Glomerular endothelial cell (primary cell): ENCODE measurements at places on chromosomes 2 and 18. TPM values are rescaled to one million over a fixed set of nuclear protein-coding genes. Genes with fewer than 3 reads are reported as not detected.

Gene MFSD2B
- 0.53 TPM in 1 of 2 replicates, not detected in the other for total RNA-seq

Gene RAB31
- 19.4 and 32.8 TPM in 2 replicates for total RNA-seq

Gene MC5R
- not detected in 2 replicates for total RNA-seq

Gene SLC11A1
- total RNA-seq, result 0.05 TPM in 1 of 2 replicates, not detected in the other

- no peak for DNase-seq
Measured at GRCh38 chr18:43080671-43081070, 34.8 kb downstream of the RIT2 start.

- no peak for DNase-seq
Measured at GRCh38 chr18:22183698-22184170, 14.3 kb downstream of the GATA6 start.

- DNase-seq, result no peak
Measured at GRCh38 chr2:66080127-66080526, 354.8 kb upstream of the MEIS1 start.

GRCh38 chr2:205568620-205569019, 113.7 kb upstream of the NRP2 start:
- DNase-seq, result no peak

DNA sequence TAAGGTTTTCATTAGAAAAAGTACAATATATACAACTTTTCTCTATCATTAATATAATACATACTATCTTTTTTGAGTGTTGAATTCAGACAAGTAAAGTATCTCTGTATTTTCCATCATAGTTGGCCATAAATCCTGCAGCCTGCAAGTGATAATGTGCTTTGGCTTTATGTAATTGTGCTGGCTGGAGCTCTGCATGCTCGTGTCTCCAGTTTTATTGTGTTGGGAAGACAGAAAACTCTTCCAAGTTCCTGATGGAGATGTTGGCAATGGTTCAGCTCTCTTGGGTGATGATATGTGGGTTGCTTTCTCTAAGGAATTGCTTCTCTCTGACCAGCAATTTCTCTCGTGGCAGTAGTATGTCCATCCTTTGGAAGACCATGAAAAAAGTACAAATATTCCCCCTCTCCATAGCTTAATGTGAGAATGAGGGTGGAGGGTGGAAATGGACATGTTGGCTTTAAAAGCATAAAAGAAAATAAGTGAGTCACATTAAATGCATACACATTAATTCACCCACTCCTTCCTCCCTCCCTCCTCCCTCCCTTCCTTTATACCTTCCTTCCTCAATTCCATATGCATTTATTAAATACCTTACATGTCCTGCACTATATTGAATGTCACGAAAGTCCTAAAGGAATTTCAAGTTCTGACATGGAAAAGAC, 344.2 kb downstream of the MTX2 start:
- no peak for DNase-seq

DNA sequence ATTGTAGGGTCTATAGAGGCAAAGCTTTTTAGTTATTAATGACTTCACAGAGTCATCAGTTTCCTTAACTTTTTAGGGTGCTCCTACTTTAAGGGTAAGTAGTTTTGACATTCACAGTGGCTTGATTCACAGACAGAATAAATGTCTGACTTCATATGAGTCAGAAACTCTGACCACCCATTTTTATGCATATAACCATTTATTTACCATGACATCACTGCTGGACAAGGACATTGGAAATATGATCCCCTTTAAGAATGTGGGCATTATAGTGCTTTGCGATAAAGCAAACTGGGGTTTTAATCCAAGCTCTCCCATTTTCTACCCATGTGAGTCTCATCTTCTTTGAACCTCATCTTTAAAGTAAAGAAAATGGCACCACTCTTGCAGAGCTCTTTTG, 162.0 kb upstream of the MC4R start:
- no peak for DNase-seq

DNA sequence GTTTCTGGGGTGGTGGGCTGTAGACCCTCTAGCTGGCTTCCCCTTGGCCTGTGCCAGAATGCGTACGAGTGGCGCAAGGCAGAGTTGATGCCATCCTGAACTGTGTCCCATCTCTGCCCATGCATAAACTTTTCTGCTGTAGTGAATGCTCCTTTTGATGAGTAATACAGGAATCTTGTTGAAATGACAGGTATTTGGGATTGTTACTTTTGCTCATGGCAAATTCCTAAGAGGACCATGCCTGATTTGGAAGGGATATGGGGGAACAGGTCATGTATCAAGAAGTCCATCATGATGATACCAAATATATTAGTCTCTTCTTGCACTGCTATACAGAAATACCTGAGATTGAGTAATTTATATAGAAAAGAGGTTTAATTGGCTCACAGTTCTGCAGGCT, 648.0 kb downstream of the SLC4A3 start:
- no peak for DNase-seq

DNA sequence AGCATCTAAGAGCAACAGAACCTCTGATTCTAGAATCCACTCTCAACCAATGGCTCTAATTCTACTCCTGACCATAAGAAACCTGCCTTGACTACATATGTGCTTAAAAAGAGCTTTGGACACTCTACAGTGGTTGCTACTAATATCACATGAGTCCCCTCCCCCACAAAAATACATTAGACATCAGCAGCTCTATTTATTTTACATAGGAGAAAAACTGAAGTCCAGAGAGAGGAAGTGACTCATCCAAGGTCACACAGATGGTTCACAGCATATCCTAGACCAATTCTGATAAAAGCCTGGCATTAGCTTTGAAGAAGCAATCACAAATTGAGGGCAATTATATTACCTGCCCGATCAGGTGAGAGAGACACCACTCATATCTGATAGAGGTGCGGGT, 49.8 kb downstream of the ALK start:
- no peak for DNase-seq

DNA sequence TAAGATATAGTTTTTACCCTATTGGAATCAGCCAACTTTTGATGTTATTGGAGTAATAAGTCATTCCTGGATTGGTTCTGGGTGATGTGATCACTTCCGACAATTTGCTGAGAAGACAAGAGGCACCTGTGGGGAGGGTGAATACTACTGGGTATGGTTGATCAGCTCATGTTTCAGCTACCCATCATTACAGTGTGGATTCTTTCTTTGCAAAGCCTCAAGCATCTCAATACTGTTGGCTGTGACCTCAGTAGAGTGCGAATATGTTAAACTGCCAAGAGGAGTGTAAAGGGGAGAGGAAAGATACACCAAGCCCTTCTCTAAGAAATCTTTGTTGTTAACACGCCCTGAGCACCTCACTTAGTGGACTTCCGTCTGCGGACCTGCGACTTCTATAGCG, 317.7 kb downstream of the TDRD15 start:
- DNase-seq, result no peak

DNA sequence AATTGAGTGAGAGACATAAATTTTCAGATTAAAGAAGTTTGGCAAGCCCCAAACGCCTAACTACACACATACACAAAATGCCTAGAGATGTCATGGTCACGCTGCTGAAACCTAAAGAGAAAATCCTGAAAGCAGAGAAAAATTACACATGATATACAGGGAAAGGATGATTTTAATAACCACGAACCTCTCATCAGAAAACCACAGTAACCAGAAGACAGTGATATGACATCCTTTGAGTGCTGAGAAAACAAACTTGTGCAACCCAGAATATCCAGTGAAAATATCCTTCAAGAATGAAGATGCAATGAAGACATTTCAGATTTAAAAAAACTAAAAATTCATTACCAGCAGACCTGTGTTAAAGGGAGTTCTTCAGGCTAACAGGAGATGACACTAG, 122.4 kb upstream of the LMAN1 start:
- no peak for DNase-seq

- peak; percentile 29 for DNase-seq
Measured at GRCh38 chr2:241271706-241272302, 43.7 kb downstream of the HDLBP start.
